ENCODE measurements at places on chromosomes 3 and 15.

DNA sequence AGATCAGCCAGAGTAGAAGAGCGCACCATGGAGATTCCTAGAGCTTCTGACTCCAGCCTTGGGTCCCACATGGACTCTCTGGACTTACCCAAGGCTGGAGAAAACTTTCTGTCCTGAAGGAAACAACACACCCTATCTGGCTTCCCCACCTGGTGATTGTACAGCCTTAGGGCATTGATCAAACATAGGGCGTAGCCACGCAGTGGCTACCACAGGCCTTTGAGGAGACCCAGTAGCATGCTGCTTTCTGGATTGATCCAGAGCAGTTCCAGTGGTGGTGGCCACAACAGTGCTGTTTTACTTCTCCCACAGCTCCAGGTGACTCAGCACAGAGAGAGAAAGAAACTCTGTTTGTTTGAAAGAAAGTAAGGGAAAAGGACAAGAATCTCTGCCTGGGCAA lies 23.5 kb downstream of the PYDC2 start:
- no peak for DNase-seq

DNA sequence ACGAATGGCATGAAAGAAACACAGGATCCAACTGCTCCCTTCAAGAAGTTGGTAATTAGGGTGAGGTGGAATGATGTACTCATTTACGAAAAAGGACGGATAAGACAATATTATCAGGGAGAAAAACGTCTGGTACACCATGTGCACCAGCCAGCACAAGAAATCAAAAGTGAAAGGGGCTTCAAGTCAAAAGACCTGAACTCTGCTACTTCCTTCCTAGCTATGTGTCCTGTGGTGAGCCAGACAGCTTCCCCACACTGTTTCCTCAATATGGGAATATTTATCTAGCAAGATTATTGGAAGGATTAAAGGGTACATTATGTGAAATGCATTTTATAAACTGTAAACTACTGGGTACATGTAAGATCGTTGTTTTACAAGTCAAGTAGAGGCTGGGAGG lies 33.9 kb downstream of the RAB27A start:
- DNase-seq: no peak

- peak; percentile 45 for DNase-seq
Observed at GRCh38 chr3:51391566-51392354, 675 bp downstream of the RBM15B start.

- no peak for DNase-seq
Observed at GRCh38 chr3:195249858-195250464, 21.0 kb downstream of the XXYLT1 start.

GRCh38 chr3:17969985-17970568 lies 227.6 kb upstream of the TBC1D5 start:
- no peak for DNase-seq

DNA sequence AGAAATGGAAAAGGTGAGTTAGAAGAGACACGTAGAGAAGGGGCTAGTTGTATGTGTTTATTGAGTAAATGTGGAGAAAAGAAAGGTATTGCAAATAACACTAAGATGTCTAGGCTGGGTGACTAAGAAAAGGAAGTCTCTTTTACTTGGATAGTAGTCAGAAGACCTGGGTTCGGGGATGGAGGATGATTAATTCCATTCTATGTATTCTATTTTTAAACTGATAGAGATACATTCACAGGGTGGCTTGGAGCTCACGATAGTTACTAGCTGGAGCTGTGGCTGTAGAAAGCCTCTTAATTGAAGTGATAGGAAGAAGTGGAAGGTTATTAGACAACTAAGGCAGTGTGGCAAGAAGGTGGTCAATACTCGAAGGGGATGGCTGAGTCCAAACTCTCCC lies 65.9 kb upstream of the TNIK start:
- no peak for DNase-seq

DNA sequence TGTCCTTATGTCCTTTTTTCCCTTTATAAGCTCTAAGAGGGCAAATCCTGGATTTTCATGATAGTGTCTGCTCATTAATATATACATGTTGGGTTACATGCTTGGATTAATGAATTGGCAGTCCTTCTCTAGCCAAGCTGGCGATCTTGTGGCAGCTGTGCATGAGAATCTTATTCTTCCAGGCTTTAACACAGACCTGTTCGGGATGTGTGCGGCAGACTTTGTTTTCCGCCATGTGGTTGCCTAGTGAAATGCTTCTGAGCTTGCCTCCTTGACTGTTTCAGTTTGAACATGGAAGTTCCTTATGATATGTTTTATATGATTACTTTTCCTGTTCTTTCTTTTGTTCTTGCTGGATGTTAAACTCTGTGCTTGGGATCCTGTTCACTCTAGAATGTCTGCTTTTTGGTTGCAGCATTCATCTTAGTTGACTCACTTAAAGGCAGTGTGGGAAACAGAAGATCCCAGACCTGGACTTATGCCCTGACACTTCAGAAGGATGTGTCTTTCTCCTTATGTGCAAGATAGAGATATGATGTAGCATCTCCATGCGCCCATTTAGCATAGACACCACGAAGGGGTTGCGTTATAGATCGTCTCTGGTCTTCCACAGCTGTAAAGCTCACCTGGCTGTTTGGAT lies 7.2 kb downstream of the CHCHD6 start:
- no peak for DNase-seq

- no peak for DNase-seq
Observed at GRCh38 chr15:85630311-85630710, 164.4 kb downstream of the KLHL25 start.
